Activated B cell treated with CpG ODN at 0.5 μM for 24 hours (primary cell): ENCODE measurements at places on chromosomes 7 and 10. TPM values are rescaled to one million over a fixed set of nuclear protein-coding genes. Genes with fewer than 3 reads are reported as not detected.

Gene CCNY
- 68.5 and 69.2 TPM in 2 replicates for total RNA-seq

Gene RHOBTB1
- total RNA-seq, result 0.24 and 0.51 TPM in 2 replicates

Gene MMP21
- total RNA-seq, result 0.10 and 0.35 TPM in 2 replicates

DNA sequence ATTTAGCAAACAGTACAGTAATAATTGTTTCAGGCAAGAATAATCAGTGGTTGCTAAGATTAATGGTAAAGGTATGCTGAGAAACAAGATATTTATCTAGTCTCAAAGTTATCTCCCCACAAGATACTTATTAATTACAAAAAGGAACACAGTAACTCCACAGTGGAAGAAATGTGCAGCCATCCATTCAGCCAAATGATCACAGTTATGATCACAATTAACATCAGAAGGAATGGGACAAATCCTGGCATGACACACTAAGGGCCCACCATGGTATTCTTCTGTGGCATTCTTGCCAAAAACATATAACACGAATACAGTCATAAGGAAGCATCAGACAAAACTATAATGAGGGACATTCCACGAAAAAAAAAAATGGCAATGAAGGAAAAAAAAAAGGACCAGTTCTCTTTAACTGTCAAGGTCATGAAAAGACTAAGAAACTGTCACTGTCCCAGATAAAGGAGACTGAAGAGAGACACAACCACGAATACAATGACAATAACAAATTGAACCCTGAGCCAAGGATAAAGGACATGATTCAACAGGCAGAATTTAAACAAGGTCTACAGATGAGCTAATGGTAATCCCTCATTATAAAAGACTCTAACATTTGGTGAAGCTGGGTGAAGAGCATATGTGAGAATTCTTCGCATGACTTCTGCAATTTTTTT is 20.9 kb downstream of the NUDCD3 start:
- no peak for DNase-seq

DNA sequence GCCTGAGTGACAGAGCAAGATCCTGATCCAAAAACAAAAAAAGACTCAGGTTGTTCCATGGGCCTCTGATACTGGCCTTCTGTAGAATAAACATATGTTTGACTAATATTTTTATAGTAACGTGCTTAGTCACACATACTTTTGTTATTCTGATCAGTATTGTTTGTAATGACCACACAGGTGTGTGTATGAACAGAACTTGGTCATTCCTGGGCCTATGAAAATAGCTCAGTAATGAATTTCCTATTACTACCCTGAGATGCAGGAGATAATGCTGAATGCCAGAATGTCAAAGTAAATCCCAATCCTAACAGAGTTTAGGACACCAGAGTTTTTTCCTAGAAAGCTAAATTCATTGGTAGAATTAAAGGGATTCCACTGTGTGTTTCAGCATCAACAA is 108.7 kb downstream of the DOCK4 start:
- DNase-seq, result no peak

DNA sequence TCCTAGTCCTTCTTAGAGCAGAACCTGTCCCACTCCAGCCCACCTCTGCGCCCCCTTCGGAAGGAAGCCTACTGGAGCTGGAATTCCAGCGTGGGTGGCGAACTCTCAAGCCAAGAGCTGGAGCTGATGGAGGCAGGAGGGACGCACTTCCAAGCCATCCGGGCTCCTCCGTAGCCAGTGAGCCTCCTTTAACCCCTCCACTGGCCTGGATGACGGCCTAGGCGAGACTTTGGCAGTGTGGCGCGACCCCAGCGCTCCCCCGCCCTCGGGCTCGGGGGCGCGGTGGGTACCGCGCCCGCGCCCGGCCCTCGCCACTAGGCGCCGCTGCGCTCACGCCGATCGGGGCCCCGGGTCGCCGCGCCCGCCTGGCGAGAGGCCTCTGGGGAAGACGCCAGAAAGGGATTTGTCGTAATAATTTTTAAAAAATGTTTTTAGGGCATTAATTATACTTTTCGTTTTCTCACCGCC is 5.1 kb upstream of the EMX2 start:
- DNase-seq, result no peak

DNA sequence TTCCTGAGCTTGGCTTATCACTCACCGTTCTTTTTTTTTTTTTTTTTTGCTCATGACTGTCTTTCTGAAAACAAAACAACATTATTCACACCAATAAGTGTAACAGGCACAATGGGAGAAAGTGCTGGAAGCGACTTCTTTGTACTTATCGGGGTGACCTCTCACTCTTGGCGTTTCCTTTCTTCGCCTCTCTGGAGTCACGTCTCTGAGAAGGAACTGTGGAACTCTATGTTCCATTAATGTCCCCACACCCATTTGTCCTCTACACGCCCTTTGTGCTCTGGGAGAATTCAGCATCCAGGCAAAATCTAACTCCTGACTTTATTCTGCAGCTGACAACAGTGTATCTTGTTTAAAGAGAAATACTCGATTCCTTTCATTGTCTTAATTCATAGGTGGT is 70.8 kb upstream of the FAM204A start:
- DNase-seq, result no peak

DNA sequence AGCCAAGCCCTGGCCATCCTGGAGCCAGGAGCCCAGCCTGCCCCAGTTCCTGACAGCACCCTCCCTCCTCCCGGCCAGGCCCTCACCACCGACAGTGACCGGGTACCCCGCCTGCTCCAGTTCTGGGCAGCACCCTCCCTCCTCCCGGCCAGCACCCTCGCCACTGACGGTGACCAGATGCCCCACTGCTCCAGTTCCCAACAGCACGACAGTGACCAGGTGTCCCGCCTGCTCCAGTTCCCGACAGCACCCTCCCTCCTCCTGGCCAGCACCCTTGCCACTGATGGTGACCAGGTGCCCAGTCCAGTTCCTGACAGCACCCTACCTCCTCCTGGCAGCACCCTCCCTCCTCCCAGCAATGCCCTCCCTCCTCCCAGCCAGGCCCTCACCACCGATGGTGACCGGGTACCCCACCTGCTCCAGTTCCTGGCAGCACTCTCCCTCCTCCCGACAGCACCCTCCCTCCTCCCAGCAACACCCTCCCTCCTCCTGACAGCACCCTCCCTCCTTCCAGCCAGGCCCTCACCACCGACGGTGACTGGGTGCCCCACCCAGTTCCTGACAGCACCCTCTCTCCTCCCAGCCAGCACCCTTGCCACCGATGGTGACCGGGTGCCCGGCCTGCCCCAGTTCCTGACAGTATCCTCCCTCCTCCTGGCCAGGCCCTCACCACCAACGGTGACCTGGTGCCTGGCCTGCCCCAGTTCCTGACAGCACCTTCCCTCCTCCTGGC is 40.3 kb downstream of the VIPR2 start:
- DNase-seq, result no peak

GRCh38 chr10:52115823-52116222 is 198.3 kb upstream of the DKK1 start:
- no peak for DNase-seq
